ENCODE measurements at places on chromosomes 11 and 22. TPM values are rescaled to one million over a fixed set of nuclear protein-coding genes. Genes with fewer than 3 reads are reported as not detected.

GRCh38 chr11:79362821-79363220 lies 78.0 kb downstream of the TENM4 start:
- no peak for DNase-seq

DNA sequence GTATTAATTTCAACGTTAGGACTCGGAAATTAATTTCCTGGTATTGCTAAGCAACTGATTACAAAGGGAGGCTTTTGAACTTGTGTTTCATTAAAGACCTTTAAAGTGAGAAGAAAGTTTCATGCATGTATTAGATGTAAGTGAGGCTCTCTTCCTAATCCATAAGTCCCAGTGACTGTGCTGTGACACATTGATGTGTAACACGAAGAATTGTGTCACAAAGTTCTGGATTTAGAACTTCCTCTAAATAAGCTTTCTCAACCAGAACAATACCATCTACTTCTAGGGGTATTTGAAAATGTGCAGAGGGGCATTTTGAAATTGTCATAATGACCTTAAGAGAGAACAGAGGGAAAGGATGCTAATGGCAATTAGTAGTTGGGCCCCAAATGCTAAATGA lies 14.4 kb downstream of the DCUN1D5 start:
- no peak for DNase-seq

DNA sequence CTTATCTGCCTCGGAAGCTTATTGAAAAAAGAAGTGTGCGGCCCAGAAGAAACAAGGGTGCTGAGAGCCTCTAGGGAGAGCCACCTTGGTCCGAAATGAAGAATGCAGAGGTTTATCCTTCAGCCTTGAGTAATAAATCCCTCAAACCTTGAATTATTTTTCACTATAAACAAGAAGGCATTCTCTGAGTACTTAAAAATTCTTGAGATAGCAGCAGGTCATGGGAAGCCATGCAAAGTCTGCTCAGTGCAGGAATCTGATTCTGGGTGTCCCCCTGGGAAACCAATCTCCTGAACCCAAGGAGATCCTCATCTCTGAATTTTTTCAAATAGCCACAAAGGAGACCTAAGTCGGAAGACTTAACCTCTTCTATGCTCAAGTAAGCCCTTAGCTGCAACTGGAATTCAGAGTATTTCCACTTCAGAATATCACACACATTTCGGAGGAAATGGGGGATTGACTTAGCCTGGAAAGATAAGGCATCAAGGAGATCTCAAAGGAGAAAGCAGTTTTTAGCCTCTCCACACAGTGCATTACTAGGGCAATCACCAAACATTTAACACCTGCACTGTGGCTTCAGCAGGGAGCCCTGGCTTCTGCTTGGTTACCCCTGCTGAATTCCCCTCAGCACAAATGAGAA lies 365.0 kb downstream of the ETS1 start:
- DNase-seq, result no peak

DNA sequence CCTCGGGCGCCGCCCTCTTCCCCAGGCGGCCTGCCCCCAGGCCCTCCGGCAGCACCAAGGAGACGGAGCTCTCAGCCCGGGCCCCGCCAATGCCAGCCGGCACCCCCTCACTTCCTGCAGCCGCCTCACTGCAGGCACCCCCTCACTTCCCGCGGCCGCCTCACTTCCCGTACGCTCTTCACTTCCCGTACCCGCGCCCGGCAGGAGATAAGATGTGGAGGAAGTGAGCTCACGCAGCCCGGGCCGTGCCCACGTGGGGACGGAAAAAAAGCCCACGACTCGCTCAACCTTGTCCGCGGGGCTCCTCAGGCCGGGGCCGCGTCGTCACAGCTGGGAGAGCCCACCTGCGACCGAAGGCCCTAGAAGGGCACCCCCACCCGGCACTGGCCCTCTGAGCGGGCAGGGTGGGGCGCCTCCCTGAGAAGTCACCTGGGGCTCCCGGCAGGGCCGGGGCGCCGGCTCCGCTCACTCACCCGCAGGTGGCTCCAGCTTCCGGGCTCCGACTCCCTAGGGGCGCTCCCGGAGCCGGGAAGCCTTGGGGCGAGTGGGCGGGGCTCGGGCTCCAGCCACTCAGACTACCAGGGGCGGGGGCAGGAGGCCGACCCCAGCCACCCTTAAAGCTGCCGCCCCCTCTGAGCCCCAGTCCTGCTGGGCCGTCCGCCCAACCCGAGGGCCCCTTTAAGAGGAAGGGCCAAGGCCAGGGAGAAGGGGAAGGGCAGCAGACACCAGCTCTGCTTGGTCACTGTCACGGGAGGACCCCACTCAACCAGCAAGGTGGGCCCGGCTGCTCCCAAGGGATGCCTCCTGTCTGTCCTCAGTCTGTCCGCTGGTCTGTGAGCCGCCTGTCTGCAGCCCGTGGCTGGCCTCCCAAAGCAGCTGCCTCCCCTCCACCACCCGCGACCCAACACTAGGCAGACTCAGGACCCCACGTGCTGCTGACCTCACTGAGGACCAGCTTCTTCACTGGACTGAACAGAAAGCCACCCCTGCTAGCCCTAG lies 31.4 kb downstream of the PISD start:
- peak; percentile 83 for DNase-seq

DNA sequence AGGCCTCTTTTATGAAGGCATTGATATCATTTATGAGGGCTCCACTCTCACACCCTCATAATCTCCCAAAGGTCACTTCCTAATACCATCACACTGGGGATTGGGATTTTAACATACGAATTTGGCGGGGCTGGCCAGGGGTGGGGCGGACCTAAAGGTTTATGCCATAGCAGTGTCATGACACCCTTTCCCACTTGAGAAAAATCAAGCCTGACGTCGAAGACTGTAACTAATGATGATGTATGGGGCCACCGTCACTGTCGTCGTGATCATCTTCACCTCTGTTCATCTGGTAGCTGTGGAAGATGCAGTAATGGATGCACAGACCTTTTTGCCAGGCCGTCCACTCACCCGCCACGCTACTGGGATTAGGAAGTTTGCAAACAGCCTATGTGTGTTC lies 912.1 kb downstream of the TBC1D22A start:
- no peak for DNase-seq

- DNase-seq, result no peak
Measured at GRCh38 chr11:134945993-134946392, 534.0 kb upstream of the B3GAT1 start.

- DNase-seq, result no peak
Measured at GRCh38 chr11:101931692-101932091, 15.4 kb upstream of the ANGPTL5 start.

DNA sequence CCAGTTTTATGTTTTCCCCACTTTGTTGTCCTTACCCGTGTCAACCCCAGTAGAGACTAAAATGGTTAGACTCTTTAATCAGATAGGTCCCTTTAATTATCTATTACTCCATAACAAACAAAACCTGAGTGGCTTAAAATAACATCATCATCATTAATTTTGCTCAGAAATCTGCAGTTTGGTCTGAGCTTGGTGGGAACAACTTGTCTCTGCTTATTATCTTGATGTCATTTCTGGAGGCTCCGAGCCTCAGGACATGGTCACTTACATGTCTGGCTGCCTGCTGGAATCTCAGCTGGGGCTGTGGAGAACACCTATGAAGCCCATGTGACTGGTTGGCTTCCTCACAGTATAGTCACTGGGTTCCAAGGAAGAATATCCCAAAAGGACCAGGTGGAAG lies 26.7 kb downstream of the UVRAG start:
- DNase-seq, result no peak

DNA sequence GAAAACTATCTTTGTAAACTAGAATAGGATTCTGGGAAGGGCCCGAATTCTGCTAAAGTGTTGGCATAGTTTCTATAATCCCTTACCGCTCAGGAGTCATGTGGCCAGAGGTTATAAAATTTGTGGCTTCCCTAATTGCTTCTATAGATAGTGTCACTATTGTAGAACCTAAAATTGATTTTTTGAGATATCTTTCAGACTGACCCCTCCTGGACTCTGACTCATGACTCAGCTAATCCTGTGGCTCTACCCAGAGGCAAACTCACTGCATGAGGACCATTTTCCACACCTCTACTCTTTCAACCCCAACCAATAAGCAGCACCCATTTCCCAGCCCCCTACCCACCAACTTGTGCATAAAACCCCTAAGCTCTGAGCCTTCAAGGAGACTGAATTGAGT lies 61.8 kb upstream of the PRSS23 start:
- DNase-seq, result no peak

GRCh38 chr11:44275241-44275640 lies 34.7 kb downstream of the ALX4 start:
- DNase-seq, result no peak

GRCh38 chr22:47090591-47091245 lies 328.3 kb downstream of the TBC1D22A start:
- DNase-seq, result no peak

DNA sequence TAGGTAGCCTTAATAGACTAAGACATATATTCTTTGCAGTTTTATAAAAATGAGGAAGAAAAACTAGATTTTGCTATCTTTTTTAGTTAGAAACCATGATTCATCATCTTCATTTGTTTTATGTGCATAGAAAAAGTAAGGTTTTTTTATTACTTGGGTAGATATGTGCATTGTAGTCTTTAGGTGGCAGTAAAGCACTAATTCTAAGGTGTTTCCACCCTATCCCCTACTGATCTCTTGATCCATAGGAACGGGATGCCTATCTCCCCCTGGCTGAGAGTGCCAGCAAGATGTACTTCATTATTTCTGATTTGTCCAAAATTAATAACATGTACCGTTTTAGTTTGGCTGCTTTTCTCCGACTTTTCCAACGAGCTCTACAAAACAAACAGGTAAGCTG lies 148.1 kb downstream of the DYNC2H1 start:
- no peak for DNase-seq

- DNase-seq, result no peak
Measured at GRCh38 chr11:129792663-129793062, 23.0 kb upstream of the TMEM45B start.

DNA sequence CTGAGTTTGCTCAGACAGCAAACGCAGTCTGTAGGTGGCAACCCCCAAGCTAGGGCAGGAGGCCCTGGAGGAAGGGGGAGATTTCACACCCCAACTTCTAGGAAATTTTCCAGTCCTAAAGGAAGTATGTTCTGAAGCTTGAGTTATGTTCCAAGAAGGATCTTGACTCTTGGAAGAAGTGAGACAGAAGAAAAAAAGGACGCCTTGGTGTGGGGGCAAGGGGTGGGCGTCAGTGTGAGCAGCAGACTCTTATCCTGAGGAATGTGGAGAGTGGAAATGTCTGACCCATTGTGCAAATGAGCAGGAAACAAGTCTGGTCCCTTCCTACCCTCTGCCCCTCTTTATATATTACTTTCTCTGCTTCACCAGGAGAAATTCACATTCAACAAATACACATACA lies 368.5 kb upstream of the NARS2 start:
- no peak for DNase-seq

DNA sequence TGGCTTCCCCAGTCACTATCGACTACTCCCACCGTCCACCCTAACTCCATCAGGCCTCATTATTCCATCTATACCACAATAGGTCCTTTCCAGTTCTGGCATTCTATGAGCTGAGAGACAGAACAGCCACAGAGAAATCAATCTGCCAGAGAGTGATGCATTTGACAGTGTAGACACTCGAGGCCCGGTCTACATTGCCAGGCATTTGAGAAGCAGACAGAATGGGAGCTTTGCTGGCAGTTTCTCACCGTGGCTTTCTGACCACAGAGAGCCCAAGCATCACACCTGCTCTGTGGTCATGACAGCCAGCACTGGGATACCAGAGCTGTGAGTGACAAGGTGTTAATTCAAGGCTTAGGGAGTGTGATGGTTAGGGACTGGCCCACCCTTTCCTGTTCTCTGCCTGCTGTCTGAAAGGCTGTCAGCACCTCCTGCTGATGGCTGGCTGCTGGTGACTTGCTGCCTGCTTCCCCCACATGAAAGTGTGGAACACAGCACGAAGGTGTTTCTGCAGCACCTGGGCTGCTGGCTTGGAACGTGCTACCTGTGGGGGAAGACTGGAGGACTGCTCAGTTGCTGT lies 137.8 kb downstream of the KIRREL3 start:
- DNase-seq, result no peak

GRCh38 chr11:9905960-9906791 lies 242.3 kb downstream of the SWAP70 start:
- no peak for DNase-seq

- no peak for DNase-seq
Measured at GRCh38 chr11:68564261-68564660, 103.7 kb downstream of the PPP6R3 start.

- peak; percentile 64 for DNase-seq
Measured at GRCh38 chr11:72482211-72482812, 48.0 kb upstream of the CLPB start.

DNA sequence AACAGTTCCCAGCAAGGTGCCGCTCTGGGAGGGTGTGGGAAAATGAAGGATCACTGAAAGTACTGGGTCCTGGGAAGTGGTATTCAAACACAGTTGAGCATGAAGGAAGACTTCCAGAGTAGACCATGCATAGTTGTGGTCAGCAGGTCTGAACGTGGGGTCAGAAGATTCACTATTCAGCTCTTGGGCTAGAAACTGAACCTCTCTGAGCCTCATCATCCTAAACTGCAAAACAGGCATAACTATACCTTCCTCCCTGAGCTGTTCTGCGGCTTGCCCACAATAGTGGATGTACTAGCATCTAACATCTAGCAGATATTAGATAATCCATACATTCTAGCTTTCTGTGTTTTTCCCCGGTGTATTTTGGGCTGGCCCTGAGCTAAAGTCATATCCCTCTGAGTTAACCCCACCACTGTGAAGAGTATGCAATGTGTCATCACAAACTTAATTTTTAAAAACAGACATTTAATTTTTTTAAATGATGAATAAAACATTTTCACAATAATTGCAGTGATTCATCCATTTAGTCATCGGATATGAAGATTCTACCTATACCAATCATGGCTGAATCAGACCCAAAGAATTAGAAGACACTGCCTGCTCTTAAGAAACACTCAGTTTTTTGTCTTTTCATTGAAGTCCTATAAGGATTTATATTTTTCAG lies 179.1 kb downstream of the BLID start:
- no peak for DNase-seq

DNA sequence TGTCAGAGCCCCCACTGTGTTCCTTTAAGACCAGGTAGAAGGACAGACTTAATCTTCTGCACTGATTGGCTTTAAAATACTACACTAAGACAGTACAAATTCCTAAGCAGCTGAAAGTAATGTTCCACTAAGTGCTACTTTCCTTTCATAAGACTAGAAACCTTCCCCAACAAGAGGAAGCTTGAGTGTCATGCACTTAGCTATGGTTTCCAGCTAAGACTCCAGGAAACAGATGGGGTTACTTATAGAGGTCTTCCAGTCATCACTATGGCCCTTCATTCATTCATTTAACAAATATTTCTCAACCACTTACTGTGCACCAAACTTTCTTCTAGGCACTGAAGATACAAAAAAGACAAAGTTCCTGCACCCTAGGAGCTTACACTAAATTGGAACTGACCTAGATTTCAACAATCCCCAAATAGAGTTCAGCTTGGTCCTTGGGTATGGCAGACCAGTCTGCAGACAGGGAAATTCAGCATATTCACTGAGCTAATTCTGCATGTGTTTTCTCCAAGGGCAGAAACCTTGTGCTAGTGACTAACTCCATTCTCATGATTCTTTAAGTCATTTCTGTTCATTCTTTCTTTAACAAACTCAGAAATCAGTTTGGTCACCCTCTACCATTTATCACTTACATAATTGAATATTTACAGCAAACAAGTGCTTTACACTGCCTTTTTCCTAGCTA lies 178.4 kb upstream of the MTNR1B start:
- no peak for DNase-seq

- no peak for DNase-seq
Measured at GRCh38 chr11:20477418-20478090, 90.0 kb downstream of the PRMT3 start.

Gene MYO18B
- total RNA-seq, result 0.12 TPM

Gene OR4D5
- 2.1 TPM for total RNA-seq

Gene KCTD14
- 4.3 TPM for total RNA-seq

Gene GLYAT
- not detected for total RNA-seq

Gene DCHS1
- total RNA-seq, result 6.0 TPM

Gene APOL1
- 68.5 TPM for total RNA-seq

Gene ISX
- total RNA-seq, result 35.3 TPM
